ENCODE measurements at places on chromosomes 7 and 10.

DNA sequence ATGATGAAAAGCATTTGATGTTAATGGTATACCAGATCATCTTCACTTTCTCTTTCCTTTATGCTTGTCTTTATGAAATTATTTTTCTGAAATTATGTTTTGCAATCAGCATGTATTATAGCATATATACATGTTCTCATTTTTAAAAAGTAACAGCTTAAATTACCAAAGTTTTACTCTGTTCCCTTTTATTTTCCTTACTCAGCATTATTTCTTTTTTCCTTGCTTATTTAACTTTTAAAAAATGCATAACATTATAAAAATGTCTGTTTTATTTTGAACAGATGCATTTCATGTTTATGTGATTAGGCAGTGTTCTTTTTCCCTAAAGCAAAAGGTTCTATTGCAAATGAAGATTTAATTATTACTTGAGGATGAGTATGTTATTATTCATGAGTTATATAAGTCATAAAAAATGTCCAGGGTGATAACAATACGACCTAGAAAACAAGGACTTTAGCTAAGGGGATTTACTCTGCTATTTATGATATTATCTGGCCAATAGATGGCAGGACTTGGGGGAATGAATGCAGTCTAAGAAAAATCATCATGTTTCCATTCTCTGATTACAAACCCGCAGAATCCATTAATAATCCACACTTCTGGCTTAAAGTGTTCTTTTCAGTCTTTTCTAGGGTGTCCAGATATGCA lies 38.5 kb downstream of the CABCOCO1 start:
- DNase-seq = no peak

GRCh38 chr7:1238931-1239802 lies 6.5 kb downstream of the UNCX start:
- no peak for DNase-seq

DNA sequence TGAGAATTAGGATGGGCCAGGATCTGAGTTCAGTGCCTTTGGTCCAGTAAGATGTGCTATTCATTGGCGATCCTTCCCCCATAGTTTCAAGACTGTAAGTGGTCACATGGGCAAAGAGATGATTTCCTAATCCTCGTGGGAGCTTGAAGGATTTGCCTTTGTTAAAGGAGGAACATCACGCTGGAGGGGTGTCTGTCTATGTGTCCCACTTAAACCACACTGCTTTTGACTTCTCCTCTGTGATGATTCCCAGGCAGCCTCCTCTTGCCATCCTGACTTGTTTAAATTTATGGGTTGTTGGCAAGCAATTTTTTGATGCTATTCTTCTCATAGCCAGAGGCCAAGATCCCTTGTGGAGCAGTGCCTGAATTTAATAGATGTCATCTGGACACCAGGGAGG lies 154.0 kb downstream of the TCF7L2 start:
- DNase-seq = peak; percentile 58

GRCh38 chr7:123705211-123705901 lies 43.4 kb downstream of the WASL start:
- no peak for DNase-seq

DNA sequence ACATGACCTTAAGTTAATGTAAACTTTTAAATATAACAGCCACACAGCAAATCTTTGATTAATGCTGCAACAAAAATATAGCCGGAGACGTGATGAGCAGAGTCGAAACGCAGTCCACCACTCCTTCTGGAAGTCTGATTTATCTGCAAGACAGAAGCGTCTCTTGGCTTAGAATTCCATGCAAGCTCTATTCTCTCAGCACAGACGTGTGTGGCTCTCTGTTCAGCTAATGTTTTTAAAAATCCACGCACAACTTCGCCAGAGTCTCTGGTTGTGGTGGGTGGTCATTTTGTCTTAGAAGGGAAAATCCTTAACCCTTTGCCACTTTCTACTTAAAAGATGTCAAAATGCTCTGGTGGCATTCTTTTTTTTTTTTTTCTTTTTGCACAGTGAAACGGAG lies 438.0 kb upstream of the MGMT start:
- DNase-seq = no peak

- DNase-seq = peak; percentile 70
These were observed 162.2 kb upstream of the FAM3C start for GRCh38 chr7:121558288-121558687.

- no peak for DNase-seq
These were observed 62.9 kb downstream of the MGAM2 start for GRCh38 chr7:142174441-142174840.

DNA sequence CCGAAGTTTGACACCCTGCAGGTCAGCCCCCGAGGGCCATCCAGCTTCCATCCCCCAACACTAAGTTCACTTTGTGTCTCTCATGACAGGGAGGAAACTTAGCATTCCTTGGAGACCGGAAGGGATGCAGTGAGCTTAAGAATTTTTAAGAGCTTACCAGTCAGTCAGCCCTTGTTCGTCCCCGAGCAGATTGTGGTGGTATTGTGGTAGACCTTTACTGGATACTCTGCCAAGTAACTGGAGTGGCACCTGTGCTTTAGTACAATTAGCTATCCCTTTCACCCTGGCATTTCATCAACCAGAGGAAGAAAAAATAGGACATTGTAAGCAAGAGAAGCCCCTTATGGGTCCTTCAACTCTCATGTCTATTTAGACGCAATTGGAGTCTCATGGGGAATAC lies 74.8 kb downstream of the NSUN6 start:
- no peak for DNase-seq

DNA sequence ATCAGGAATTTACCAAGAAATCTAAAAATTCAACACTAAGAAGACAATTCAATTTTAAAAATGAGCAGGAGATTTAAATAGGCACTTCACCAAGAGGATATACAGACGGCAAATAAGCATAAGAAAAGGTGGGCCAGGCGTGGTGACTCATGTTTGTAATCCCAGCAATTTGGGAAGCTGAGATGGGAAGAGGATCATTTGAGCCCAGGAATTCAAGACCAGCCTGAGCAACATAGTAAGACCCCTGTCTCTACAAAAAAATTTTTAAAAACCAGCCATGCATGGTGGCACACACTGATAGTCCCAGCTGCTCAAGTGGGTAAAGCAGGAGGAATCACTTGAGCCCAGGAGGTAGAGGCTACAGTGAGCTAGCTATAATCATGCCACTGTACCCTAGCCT lies 3.5 kb upstream of the AKR1D1 start:
- no peak for DNase-seq

DNA sequence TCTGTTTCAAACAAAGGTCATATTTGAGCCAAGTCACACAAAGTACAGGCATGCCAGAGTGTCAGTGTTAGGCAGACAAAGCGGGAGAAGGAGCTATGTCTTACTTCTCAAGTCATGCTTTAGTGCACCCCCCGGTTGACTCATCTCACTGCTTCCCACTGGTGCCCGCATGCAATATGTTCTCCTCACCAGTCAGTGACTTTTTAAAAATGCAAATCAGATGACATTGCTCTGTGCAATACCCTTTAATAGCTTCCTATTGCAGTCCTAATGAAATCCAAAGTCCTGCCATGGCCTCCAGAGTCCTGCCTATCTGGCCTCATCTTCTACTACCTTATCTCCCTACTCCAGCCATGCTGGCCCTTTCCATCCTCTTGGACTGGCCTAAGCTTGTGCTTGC lies 429.1 kb downstream of the ACTR3B start:
- DNase-seq = peak; percentile 20

DNA sequence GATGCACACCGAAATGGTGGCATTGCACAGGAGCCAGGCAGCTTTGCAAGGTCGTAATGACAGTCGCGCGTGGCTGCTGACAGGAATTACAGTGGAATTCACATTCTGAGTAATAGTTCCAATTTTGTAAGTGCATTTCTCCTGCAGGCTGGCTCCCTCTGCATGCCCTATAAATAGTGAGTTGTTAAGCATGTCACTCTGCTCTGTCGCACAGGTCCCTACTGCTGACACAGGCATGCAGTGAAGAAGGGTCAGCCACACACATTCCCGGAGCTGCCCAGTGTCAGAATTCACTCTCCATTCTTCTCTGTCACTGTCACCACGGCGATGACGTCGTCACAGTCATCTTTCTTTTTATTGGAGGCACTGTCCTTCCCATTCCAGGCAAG lies 49.2 kb upstream of the SHH start:
- no peak for DNase-seq

DNA sequence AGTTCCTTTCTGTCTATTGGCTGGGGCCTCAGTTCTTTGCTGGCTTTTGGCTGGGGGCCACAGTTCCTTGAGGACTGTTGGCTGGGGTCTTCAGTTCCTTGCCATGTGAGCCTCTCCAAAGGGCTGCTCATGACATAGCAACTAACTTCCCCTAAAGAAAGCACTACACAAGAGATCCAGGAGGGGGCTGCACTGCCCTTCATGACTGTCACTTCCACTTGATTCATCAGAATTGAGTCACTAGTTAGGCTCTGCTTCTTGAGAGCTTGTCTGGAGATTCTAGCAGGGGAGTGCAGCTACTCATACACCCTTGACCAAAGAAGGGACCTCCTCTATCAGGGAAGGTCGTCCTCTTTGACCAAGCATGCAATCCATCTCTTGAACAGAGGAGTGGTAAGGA lies 38.0 kb upstream of the MKX start:
- peak; percentile 44 for DNase-seq

DNA sequence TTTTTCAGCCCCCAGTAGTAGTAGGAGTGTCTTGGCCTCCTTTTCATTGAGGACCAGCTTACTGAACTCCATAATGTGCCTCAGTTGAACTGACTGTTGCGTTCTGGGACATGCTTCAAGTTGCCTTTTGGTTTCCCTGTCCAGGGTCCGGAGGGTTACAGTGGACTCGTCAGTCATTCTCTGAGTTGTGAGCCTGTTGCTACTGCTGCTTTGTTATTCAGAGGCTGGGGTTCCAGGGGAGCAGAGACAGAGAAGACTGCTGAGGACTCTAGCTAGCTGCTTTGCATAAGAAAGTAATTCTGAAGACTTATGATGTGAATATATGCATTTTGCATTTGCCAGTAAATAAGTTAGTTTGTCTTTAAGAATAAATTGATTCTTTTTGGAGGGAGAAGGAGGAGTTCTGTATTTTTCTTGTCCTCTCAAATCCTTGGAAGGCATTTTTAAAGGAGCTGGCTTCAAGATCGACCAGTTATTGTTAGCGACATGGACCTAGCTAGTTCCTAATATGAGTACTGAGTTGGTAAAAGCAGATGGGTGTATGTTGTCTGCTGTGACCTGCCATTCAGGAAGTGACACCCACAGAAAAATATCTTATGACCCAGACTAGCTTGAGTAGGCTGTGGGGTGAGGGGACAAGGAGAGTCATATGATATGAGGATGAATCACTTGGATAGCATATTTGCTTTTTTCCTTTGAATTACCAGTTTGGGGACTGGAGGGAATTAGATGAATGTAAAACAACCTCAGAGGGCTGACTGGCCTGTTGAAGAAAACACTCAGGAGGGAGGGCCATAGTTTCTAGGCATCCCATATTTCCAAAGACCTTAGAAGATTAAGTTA lies 8.3 kb downstream of the PI4K2A start:
- peak; percentile 78 for DNase-seq

DNA sequence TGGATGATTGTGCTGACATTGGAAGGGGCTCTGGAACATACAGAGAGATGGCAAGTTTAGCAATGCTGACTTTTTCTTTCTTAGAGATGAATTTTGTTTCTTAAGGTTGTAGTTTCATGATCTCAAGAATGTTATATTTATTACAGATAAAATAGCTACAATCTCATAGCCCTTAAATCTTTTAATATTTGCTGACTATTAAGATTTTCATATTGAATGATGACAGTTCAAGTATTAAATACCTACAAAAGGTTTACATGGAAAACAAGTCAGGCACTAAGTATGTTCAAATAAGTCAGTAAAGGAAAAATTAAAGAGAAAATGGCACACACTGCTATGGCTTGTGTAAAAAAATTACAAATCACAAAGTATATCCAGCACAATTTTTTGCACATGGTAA lies 252.1 kb upstream of the SLC26A5 start:
- DNase-seq = no peak

DNA sequence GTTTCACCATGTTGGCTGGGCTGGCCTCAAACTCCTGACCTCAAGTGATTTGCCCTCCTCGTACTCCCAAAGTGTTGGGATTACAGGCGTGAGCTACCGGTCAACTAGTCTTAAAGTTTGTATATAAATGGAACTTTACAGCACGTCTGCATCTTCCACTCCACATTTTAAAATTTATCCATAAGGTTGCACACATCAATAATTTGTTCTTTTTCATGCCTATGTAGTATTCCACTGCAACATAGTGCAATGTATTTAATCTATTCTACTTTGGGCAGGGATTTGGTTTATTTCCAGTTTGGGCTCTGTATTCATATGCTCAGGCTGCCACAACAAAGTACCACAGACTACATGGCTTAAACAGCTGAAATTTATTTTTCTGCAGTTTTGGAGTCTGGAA lies 90.0 kb downstream of the NPTX2 start:
- DNase-seq = no peak

DNA sequence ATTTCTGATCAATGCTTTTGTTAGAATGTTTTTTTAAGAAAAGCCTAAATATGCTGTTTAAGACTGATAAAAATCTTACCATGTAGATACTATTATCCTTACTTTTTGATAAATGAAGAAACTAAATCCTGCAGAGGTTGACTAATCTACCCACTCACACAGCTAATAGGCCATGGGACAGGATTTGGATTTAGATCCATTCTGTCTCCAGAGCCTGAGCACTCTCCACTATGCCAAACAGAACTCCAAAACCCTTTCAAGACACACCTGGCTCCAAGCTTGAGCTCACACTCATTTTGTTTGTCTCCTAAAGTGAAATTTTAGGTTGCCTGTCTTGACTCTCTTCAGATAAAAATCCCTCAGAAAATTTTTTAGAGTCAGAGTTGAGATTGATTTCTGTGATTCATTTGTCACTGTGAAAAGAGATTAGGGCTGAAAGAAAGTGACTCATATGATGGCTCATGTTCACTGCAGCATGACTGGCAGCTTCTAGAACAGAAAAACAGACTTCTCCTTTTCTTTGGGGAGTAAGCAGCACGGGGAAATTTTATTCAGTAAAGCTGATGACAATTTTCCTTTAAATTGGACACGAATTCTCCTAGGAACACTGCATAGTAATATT lies 132.3 kb upstream of the POT1 start:
- no peak for DNase-seq

DNA sequence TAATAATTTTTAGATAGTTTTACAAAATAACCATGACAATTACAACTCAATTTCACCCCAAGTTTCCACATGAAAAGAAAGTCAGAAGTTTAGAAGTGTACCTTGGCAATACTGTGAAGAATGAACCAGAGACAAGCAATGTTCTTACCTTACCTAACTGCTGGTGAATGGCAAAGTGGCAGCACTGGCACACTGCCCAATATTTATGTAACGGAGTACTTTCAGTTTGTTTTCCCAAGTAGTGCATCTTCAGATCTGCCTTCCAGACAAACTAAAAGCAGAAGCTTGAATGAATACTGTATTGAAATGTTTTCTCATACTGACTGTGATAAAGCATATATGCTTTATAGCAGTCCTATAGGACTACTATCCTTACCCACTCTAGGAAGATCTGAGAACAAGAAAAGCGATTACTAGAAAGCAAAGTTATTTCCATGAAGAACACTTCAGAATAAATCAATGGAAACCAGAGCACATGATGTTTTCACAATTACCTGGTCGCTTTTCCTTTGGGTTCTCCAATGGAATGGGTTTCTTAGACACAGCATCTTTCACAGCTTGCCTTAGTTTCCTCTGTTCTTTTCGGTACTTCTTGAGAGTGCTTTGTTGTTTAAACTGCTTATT lies 1.5 kb downstream of the NOC3L start:
- DNase-seq = peak; percentile 8

GRCh38 chr10:11475831-11476434 lies 135.5 kb downstream of the USP6NL start:
- DNase-seq = peak; percentile 68

- no peak for DNase-seq
These were observed 15.9 kb downstream of the VSIR start for GRCh38 chr10:71757399-71757922.

- DNase-seq = peak; percentile 37
These were observed 802 bp upstream of the CDK6 start for GRCh38 chr7:92837000-92837749.
